Stimulated activated CD4-positive, alpha-beta T cell treated with anti-CD3 and anti-CD28 coated beads, Interleukin-4, amount 100 ng/mL, for 24 hours (primary cell): ENCODE measurements at places on chromosomes 7 and 10.

- DNase-seq = no peak
These were observed 15.7 kb upstream of the MACC1 start for GRCh38 chr7:20232848-20233247.

GRCh38 chr7:146548816-146549215 is 432.2 kb downstream of the CNTNAP2 start:
- DNase-seq = no peak

DNA sequence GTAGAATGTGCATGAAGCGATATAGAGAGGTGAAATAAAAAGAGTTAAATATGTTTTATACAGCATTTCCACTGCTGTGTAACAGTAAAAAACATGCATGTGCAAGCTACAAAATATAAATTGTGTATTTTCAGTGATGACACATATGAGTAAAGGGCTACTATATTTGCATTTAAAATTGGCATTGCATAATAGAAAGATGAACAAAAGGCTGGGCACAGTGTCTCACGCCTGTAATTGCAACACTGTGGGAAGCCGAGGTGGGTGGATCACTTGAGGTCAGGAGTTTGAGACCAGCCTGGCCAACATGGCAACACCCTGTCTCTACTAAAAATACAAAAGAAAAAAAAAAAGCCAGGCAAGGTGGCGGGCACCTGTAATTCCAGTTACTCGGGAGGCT is 79.8 kb upstream of the CCDC71L start:
- no peak for DNase-seq

DNA sequence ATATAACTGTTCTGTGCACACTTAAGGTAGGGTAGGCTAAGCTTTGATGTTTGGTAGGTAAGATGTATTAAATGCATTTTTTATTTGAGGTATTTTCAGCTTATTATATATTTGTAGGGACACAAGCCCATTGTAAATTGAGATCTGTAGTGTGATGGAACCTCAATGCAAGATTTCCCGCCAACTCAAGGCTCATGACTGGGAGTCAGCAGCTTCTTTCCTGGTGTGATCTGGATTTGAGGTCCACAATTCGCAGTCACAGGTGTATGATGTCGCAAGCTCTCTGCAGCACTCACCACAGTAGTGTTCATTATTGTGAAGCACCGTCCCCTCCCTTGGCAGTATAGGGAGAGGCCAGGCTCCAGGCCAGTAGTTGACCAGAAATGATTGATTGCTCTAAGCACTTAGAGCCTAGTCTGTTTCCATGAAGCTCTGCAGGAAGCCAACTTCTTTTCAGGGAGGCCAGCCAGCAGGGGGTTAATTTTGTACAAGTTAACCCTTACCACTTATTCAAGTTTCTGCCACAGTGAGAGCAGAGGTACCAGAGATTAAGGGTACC is 54.9 kb downstream of the SEM1 start:
- no peak for DNase-seq

DNA sequence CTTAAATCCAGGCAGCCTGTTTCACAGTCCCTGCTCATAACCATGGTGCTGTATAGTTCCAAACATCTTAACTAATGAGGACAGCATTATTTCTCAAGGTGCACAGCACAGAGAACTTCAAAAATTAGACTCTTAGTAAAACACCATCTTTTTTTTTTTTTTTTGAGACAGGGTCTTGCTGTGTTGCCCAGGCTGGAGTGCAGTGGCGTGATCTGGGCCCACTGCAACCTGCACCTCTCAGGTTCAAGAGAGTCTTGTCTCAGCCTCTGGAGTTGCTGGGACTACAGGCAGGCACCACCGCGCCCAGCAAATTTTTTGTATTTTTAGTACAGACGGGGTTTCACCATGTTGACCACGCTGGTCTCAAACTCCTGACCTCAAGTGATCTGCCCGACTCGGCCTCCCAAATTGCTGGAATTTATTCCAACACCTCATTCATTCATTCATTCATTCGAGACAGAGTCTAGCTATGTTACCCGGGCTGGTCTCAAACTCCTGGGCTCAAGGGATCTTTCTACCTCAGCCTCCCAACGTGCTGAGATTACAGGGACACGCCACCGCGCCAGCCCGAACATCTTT is 507 bp upstream of the TMEM254 start:
- DNase-seq = no peak

GRCh38 chr10:43863270-43863669 is 214.6 kb upstream of the ZNF32 start:
- DNase-seq = no peak

GRCh38 chr10:76296957-76297356 is 865.5 kb downstream of the LRMDA start:
- no peak for DNase-seq

GRCh38 chr10:64358907-64359306 is 837.7 kb downstream of the REEP3 start:
- no peak for DNase-seq
